ENCODE measurements at places on chromosomes 12 and 14.

DNA sequence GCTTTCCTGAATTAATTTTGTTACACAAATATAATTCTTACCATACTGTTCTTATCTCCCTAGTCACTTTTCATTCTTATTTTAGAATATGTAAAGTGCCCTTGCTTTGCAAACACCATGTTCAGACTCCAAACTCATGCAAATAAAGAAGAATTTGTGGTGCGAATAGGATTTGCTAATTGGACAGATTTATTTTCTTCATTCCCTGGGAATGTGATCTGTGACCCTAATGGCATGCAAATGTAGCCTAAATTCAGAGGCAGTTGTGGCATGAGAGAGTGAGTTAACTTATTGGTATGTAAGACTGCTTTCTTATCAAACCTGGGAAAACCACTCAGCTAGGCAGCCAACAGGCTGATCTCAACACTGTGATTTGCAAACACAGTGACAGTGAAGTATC lies 10.0 kb downstream of the CAPZA3 start:
- DNase-seq: peak; percentile 54

DNA sequence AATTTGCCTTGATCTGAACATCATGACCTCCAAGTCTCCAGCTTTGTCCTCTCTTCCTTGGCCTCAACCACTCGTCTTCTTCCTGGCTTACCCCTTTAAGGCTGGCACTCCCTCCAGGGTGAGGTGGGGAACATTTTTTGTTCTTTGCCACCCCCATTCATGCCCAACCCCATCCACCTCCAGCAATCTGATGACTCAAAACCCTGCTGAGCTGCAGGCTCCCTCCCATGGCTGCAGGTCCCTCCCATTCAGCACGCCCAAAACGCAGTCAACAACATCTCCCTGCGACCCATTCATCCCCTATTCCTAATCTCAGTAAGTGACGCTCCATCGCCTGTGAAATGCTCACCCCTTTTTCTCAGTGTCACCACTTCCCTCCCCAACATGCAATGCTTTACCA lies 138.8 kb upstream of the PRMT8 start:
- no peak for DNase-seq

- peak; percentile 15 for DNase-seq
Observed at GRCh38 chr14:94571395-94571794, 9.8 kb upstream of the SERPINA5 start.

GRCh38 chr12:70849265-70849960 lies 71.1 kb downstream of the PTPRR start:
- DNase-seq: peak; percentile 54

GRCh38 chr14:104395276-104395675 lies 184.3 kb upstream of the C14orf180 start:
- DNase-seq: no peak

DNA sequence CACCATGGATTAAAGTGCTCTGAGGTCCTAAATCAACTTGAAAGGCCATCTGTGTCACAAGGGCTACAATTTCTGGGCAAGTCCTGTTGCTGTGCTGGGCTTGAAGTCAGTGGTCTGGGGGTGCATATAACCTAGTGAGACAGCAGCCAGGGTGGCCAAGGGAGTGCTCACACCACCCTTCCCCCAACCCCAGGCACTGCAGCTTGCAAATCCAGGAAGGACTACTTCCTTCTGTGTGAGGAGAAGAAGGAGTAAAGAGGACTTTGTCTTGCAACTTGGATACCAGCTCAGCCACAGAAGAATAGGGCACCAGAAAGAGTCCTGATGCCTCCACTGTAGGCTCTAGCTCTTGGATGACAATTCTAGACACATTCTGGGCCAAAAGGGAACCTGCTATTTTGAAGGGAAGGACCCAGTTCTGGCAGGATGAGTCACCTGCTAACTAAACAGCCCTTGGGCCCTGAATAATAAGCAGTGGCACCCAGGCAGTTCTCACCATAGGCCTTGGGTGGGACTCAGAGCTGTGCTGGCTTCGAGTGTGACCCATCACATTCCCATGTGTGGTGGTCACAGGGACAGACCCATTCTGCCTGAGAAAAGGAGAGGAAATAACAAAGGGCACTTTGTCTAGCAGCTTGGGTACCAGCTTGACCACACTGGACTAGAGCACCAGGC lies 32.6 kb upstream of the DHRS7 start:
- no peak for DNase-seq

GRCh38 chr14:59371771-59372170 lies 93.4 kb downstream of the GPR135 start:
- no peak for DNase-seq

- peak; percentile 90 for DNase-seq
Observed at GRCh38 chr12:25959071-25959961, 834 bp downstream of the RASSF8 start.

GRCh38 chr12:30000401-30000800 lies 216.7 kb upstream of the TMTC1 start:
- peak; percentile 65 for DNase-seq

DNA sequence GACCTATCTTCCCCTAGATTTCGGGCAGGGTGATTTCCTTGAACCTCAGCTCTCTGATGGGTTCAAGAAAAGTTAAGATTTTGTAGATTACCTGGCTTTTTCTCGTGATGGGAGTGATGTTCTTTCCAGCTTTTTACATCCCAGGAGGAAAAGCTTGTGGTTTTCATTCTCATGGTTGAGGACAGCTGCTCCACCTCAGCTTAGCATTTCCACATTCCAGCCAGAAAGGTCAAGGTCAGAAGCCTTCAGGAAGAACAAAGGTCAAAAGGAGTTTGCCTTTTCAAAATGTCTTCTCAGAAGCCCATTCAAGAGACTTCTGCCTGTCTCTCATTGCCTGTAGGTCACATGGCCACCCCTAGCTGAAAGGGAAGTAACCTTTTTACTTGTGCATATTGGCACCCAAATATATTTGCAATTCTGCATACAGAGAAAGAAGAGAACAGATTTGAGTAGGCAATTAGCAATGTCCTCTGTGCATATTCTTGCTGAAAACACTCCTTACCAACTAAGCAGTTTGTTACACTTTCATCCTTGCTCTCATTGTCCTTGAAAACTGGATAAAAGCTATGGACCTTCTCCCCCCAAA lies 6.6 kb upstream of the ADGRD1 start:
- DNase-seq: no peak

DNA sequence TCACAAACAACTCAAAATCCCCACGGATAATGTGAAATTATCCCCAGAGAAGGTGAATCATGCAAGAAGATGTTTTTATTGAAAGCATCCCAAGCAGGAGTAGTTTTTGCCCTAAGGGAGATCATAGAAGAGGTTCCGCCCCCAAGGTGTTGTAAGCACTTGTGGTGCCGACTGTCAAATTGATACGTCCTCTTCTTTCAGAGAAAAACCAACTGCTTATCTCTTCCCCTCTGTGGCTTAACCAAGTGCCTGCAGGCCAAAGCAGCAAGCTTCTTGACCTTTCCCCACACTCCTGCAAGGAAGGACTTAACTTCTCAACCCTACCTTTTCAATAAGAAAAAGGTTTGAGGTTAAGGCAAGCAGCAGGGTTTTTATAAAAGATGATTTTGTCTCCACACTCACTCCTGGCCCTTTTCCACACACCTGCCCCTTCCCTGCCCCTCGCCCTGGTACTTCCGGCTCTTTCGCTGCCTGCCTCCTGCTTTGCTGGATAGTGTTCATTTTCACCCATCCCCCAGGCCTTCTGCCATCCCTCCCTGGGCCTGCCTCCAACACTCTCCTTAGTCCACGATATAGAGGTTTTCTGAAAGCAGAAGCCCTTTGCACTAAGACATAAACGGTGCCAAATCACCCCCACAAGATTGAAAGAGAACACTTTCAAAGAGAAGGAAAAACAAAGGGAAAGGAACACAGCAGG lies 114.5 kb downstream of the EGLN3 start:
- DNase-seq: no peak

DNA sequence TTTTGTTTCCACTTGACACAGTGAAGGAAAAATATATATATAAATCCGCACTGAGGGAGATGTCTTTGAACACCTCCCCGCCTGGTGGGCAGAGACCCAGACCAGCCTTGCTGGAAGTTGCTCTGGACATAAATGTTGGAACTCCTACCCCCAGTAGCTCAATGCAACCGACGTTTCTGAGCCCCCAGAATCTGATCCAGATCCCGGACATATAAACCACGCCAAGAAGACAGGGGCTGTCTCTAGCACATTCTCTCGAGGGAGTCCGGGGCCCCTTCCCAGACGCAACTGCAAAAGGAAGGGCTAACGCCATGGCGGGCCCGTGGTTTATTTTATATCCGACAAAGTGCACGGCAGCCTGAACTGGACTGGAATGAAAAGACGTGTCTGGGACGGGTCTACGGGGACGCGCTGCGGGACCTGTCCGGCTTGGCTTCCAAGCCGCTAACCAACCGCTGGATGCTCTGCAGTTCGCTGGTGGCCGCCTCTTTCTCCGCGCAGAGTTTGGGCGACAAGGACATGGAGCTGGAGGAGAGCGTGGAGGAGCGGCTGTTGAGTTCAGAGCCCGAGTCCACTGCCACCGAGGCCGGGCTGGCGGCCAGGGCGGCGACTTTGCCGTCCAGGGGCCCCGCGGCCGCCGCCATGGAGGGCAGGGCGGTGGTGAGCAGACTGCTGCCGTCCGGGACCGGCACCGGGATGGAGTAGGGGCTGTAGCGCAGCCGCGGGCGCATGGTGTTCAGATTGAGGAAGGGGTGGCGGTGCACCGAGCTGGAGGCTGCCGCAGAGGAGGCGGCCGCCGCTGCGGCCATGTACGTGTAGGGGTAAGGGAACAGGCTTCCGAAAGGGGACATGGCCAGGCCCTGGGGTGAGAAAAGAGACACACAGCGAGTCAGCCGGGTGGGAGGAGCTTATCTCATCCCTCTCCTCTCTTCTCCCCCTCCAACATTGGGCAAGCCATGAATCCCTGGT lies 12.2 kb downstream of the TBX3 start:
- peak; percentile 78 for DNase-seq

- no peak for DNase-seq
Observed at GRCh38 chr14:50044042-50044651, 72.2 kb downstream of the VCPKMT start.

DNA sequence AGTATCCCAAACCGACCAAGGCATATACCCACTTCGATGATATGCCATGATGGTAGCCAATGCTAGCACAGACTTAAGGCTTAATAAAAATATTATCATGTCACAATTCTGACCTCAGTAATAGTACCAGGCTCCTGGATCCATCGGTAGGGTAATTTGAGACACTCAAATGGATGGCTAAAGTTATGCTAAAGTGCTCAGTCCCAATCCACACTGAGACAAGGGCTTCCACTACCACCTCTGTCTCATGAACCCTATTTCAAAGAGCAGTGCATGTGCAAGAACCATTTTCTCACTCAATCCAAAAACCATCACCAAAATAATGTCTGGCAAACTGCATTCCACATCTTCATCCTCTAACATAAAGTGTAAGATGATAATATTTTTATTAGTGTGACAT lies 122.4 kb upstream of the KRR1 start:
- no peak for DNase-seq

GRCh38 chr12:2792671-2793500 lies 1.9 kb upstream of the FKBP4 start:
- DNase-seq: no peak

DNA sequence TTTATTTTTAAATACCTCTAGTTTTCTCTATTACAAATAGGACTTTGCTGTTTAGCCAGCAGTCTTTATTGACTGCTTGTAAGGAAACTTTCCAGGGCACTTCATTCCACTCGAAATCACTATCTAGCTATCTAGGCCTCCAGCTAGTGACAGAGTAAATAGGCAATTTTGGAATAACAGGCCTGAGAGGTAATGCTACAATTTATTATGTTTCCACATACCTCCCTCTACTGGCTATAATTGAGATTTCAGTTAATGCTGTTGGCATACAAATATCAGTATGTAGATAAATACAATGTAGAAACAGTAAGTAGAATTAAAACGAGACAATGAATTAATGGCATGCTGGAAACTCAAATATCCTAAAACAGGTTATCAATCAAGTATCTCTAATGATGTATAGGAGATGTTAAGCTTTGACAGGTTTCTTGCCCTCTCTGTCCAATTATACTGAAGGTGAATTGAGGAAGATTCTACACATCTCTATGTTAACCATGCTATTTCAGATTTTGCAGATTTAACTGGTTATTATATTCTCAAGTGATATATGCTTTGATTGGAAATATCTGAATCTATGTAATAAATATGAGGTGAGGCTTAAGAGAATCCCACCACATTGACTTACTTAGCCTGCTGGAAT lies 7.2 kb downstream of the DTD2 start:
- DNase-seq: peak; percentile 47

DNA sequence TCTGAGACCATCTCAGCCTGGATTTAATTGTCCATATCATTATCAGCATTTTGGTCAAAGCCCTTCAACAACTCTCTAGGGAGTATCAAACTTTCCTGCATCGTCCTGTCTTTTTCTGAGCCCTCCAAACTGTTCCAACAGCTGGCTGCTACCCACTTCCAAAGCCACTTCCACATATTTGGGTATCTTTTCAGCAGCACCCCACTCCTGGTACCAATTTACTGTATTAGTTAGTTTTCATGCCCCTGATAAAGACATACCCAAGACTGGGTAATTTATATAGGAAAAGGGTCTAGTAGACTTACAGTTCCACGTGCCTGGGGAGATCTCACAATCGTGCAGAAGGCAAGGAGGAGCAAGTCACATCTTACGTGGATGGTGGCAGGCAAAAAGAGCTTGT lies 33.1 kb upstream of the YBX3 start:
- DNase-seq: no peak

DNA sequence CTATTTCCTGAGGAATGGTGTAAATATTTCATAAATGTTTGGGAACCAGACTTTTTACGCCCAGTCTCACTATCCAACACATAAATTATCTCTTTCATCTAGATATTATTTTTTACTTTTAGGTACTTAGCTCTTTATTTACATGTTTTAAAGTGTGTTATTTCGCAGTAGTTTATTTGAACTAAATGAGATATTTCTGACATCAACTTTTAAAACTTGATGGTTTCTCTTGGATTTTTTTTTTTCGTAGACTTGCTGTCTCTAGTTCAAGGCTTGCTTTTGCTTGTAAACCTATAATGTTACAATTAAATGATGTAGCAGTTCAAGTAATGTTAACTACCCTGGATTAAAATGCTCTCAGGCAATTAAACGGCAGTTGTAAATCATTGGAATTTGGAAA lies 241.7 kb upstream of the PDE3A start:
- no peak for DNase-seq

DNA sequence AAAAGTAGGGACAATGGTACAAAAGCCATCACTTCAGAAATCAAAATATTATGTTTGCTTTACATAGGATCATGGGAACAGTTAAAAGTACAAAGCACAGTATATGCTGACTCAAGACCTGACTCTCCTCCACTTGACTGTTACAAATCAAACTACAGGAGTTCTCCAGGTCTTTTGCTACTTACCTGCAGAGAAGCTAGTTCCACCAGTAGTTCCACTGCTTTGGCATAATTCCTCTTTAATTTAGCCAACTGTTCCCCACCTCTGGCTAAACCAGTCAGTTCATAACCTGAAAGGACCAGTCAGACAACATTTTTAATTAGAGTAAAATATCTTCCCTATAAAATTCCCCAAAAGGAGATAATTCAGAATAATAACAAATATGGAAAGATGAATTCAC lies 14.0 kb downstream of the ATP6V1D start:
- no peak for DNase-seq

- DNase-seq: peak; percentile 38
Observed at GRCh38 chr12:120466560-120467315, 2.8 kb downstream of the SRSF9 start.
